ENCODE measurements at places on chromosomes 2 and 18.

- no peak for DNase-seq
Observed at GRCh38 chr18:61842146-61842545, 50.7 kb downstream of the RNF152 start.

DNA sequence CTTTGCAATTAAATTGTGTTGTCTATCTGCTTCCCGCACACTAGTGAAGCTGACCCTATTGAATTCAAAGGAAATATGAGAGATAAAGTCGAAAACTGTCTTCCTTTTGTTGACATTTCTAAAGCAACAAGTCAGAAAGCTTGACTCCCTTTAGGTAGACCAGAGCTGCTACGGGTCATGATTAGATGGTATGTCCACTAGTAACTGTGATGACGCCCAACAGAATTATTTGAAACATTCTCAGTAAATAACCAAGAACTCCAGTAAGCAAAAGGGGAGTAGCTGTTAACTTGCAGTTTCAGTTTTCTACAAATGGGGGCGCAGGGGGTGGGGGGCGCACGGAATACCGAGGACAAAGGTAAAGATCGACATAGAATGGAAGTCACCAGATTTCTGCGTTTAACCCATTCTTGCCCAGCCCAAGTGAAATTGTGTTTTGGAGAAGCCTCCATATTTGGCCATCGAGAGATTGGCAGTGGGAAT is 56.4 kb downstream of the CRIM1 start:
- DNase-seq: no peak

DNA sequence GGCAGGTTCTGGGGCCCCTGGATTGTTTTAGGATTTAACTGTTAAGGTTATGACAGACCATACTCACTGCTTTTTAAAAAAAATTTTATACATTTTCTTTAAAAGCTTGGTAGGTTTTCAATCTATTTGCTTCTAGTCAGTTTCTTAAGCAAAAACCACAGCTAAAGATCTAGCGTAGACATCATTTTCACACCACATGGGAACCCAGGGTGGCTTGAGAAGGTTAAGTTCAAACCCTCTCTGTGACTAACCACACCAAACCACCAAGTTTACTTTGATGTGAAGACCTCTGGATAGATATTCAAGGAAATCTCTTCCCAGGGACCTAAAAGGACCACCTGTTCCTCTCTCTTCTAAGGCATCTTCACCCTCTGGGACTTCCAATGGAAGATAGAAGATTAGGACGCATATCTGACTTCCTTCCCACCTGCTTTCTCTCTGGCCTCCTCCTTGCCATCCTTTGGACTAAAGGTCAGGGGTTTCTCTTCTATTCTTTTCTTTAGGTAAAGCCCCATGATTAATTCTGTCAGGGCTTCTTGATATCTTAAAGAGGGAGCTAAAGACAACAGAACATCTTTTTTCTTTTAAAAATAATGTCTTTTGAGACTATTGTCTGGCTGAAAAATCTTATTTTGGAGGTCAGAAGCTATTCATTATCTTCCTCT is 32.3 kb downstream of the FOSL2 start:
- DNase-seq: no peak

DNA sequence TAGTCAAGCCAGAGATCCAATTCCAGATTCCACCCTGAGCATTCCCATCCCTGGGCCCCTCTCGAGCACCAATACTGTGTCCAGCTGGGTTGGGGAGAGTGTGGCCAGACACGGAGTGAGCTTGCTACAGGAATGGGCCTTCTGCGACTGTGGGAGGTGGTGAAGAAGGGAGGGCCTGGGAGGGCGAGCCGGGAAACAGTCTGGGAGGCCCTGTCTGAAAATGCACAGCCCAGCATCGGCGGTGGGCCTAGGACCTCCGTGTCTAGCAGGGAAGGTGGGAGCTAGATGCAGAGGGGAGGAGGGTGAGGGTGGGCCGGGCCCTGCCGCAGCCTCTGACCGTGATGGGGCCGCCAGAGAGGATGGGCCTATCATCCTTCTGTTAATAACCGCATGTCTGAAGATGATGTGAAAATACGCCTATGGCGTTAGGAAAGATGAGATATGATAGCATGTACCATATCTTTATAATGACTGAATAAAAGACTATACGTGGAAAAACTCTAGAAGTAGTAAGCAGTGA is 1.9 kb upstream of the OTOS start:
- no peak for DNase-seq

GRCh38 chr2:237961637-237962036 is 5.2 kb upstream of the UBE2F start:
- DNase-seq: no peak

DNA sequence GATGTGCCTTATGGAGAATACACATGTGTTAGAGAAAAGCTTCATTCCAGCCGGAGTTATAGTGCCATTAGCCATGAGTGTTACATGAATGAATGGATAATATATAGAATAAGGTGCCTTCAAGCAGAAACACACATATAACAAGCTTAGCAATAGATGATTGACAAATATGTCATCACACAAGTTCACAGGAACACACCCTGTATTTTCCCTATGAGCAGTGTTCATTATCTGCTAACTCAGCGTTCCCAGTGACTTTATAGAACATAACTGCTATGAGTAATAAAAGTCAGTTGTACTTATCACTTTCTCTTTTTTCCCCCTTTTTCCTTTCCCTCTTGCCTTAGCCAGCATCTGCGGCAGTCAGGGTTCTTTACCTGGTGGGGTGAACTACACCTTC is 65.1 kb downstream of the TIMM21 start:
- DNase-seq: no peak

GRCh38 chr2:169452080-169452479 is 27.2 kb upstream of the BBS5 start:
- DNase-seq: no peak

DNA sequence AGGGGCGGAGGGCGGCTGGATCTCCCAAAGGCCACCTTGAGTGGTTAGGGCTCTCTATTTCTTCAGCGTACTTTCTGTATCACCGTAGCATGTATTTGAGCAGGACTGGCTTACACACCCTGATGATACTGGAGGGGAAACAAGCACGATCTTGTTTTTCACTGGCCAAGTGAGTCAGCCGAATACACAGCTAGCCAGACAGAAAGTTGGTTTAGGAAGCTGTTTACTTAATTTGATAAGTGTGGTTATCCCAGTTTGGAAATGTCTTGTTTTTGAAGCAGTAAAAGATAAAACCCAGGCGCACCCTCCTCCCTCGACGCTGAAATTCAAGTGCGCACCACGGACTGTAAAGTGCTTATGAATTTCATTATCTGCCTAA is 582 bp downstream of the RIOK3 start:
- DNase-seq: no peak

DNA sequence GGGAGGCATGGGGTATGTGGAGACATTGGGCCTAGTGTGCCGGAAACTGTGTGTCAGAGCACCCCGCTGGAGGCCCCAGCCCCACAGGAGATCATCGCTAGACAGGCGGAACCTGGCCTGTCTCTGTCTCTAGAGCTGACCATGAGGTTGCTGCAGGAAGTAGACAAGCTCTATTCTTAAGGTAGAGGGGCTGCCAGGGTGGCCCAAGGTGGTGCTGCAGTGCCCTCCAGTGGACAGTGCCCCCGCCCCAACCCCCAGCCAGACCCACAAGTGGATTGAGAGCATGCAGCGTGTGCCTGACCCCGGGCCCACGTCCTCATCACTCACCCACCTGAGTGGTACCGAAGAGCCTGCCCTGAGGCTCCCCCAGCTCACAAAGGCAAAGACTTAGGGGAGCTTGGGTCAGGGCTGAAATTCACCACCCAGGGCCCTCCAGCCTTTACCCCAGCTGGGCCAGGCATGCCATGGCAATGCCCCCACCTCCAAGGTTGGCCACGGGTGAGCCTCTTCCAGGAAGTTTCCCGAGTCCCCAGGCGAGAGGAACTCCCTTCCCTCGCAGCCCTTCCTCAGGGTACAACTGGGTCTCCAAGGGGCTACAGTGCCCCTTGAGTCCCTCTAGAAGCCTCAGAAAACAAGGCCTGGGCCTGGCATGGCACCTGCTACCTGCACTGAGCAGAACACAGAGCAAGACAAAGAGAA is 155.0 kb downstream of the TTC32 start:
- no peak for DNase-seq

GRCh38 chr2:171407030-171407675 is 26.6 kb downstream of the METTL8 start:
- no peak for DNase-seq

- no peak for DNase-seq
Observed at GRCh38 chr2:84918430-84918829, 13.0 kb downstream of the TMSB10 start.

DNA sequence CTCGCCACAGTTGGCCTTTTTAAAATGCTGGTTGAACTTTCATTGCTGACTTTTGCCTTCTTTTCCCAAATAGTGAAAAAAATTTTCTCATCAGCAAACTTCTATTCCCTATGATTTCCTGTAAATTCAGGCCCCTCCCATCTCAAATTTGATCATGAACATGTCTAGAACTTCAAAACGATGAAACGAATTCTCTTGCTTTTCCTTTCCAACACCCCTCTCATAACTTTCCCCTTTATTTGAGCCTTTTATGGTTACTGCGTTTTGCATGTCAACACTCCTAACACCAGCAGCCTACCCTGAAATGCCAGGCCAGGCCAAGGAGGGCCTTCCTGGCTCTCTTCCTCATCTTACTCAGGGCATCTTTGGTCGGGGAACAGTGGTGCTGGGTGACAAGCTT is 1.7 kb upstream of the HOXD13 start:
- DNase-seq: no peak

DNA sequence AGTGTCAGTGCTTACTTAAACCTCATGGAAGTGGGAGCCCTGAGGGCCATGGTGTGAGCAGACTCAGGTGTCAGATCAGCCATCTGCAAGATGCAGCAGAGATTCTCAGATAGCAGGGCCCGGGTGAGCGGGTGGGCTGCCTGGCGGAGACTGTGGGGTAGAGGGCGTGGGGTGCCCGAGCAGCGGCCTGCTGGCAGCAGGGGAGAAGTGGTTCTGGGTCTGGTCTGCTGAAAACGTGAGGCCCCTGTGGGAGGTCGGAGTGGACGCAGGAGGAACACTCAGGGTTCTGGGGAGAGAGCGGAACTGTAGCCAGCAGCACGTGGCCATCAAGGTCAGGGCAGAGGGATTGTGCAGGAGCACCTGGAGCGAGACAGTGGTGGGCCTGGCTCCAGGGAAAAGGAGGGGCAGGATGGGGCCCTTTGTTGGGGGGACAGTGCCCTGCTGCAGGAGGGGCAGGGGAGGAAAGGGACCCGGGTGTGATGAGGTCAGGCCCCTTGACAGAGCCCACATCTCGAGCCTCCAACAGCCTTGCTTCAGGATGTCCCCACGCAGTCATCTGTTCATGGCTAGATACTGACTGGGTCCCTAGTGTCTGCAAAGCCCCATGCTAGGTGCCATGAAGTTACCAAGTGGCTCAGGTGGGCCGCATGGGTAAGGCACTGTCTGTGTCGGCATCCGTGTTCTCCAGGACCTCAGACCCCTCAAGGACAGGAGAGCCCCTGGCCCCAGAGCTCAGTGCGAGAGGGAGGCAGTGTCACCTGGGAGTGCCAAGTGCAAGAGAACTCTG is 2.7 kb upstream of the ESPNL start:
- DNase-seq: no peak

DNA sequence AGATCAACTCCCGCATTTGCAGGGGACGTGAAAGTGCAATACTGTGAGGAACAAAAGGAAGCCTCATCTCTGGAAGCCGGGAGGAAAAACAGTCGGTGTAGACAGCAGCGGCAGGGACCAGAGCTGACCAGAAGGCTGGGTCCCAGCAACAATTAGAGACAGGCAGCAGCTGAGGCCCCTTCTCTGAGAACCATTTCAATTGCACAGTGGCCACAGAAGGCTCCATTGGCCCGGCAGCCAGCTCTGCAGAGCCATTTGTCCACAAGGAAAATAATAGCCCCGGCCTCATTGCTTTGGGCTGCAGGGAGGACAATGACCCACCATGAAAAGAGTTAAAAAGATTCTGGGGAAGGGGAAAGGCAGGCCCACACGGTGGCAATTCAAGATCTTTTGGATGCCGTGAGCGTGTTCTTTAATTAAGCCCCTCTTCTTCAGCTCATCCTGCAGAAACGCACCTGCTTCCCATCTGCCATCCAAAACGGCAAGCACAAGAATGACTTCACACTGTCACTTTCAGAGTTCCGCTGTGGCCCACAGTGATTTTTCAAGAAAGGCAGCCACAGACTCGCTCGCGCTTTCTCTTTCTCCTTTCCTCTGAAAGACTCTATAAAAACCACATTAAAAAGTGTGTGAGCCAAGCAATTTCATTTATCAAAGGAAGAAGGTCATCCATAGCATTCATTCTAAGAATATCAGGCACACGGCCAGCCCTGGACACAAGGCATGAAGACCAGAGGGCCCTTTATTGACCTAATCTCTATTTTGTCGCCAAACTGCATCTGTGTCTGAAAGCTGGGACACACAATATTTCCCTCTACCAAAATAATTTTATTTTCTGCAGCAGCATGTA is 293.6 kb downstream of the SOX11 start:
- no peak for DNase-seq

DNA sequence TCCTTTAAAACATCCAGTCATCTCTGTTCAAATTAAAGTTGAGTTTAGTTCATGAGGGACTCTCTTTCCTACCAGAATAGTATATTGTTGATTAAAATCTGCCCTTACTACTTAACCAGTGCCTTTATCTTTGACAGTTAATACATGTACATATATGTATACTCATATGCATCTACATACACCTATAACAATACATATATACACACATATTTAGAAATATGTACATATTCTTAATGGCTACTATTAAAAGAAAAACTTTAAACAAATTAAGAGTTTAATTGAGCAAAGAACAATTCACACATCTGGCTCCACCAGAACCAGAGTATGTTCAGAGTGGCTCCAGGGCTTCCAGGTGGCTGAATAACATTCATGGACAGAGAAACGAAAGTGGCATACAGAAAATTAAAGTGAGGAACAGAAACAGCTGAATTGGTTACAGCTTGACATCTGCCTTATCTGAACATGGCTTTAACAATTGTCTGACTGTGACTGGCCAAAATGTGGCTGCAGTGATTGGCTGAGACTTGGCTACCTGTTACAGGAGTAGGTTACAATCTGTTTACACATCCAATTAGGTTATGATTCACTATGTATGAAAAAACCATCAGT is 38.8 kb downstream of the ZNF519 start:
- DNase-seq: no peak

DNA sequence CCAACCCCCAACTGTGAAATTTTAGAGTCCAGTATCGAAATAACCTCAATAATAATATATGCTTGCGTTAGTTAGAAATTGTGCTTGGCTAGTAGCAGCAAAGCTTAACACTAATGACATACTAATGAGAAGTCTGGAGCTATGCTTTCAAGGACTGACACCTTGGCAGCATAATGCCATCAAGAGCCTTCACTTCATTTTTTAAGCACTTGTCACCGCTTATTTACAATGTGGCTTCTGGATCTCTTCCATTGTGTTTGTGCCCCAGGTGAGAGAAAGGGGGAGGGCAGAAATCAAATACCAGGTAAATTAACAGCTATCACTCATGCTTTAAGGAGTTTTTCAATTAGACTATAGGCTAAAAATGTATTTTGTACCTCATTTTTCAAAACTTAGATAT is 101.5 kb downstream of the CDH7 start:
- no peak for DNase-seq

Measured in tibial artery (tissue), 4 donors.